ENCODE measurements at places on chromosomes 5 and 9. TPM values are rescaled to one million over a fixed set of nuclear protein-coding genes. Genes with fewer than 3 reads are reported as not detected.

- no peak for DNase-seq
Observed at GRCh38 chr5:150180241-150181026, 9.4 kb upstream of the SLC6A7 start.

The SLC45A2 gene
- 0.13 TPM for total RNA-seq

The TRUB2 gene
- total RNA-seq = 37.4 TPM

The PRDM9 gene
- not detected for total RNA-seq

DNA sequence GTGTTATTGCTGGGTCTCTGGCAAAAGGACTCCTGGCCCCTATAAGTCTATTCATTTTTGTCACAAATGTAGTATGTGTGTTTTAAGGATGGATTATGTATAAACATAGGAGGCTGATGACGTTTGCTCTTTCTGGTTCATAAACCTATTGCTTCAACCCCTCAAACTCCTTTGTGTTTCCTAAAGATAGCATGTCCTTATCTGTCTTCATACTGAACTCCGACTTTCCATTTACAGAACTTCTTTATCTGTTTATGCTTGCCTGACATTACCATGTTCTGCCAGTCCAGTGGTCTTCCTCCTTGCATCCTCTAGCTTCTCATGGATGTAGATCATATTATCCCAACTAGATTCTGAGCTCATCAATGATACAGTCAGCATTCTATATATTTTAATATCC lies 46.1 kb downstream of the ARHGEF28 start:
- DNase-seq = no peak

DNA sequence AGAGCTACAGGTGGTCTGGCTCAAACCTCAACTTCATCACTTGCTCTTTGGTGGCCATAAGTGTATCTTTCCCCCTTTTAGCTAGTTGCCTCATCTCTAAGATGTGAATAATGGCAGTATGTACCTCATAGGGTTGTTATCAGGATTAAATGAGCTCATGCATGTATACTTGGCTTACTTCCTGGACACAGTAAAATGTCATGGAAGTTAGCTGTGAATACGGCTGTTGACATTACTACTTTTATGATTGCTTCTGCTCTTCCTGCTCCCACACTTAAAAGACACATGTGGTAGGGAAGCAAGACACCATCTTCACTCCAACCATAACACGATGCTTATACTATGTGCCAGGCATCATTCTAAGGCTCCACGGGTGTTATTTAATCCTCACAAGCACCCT lies 114.5 kb upstream of the GPR151 start:
- DNase-seq = no peak
